Urinary bladder (tissue), 4 donors: ENCODE measurements at places on chromosomes 11 and 22. TPM values are rescaled to one million over a fixed set of nuclear protein-coding genes. Genes with fewer than 3 reads are reported as not detected.

Gene APOBEC3F
- 4.4 TPM for polyA plus RNA-seq

Gene GRAP2
- polyA plus RNA-seq: 1.7 TPM

Gene EMID1
- polyA plus RNA-seq: 7.0 TPM

Gene CSF2RB
- polyA plus RNA-seq: 4.1 TPM

Gene OPCML
- 0.06 TPM for polyA plus RNA-seq

Gene GPR83
- 0.08 TPM for polyA plus RNA-seq

Gene SAA4
- 0.54 TPM for polyA plus RNA-seq

Gene SERHL2
- 4.3 TPM for polyA plus RNA-seq

Gene SCN4B
- polyA plus RNA-seq: 5.5 TPM

Gene GLYATL2
- polyA plus RNA-seq: 0.35 TPM

Gene C11orf16
- not detected for polyA plus RNA-seq

Gene RPS6KA4
- 32.7 TPM for polyA plus RNA-seq

Gene UPB1
- polyA plus RNA-seq: 0.14 TPM

Gene GAL
- polyA plus RNA-seq: 8.7 TPM

Gene CYB5R2
- polyA plus RNA-seq: 17.7 TPM

Gene SLC22A8
- polyA plus RNA-seq: not detected

Gene SPINDOC
- 19.0 TPM for polyA plus RNA-seq

Gene TMEM191B
- 0.60 TPM for polyA plus RNA-seq

Gene TRIM34
- polyA plus RNA-seq: 6.1 TPM

Gene LMO2
- 17.0 TPM for polyA plus RNA-seq

Gene OR8J1
- not detected for polyA plus RNA-seq

Gene PDGFB
- 12.3 TPM for polyA plus RNA-seq

Gene OR10S1
- polyA plus RNA-seq: not detected

Gene SMIM38
- 0.46 TPM for polyA plus RNA-seq

Gene RIBC2
- 0.51 TPM for polyA plus RNA-seq

Gene MAPK8IP2
- polyA plus RNA-seq: 1.6 TPM

Gene TTC28
- 15.9 TPM for polyA plus RNA-seq

Gene ACRV1
- 0.08 TPM for polyA plus RNA-seq

Gene DDIAS
- polyA plus RNA-seq: 0.84 TPM

Gene BAIAP2L2
- polyA plus RNA-seq: 0.42 TPM

Gene RPL3
- 4,002 TPM for polyA plus RNA-seq

Gene CASP12
- 0.95 TPM for polyA plus RNA-seq

Gene OR5AN1
- not detected for polyA plus RNA-seq

Gene SYT12
- 0.20 TPM for polyA plus RNA-seq

Gene LSP1
- 160 TPM for polyA plus RNA-seq

Gene MRGPRX3
- polyA plus RNA-seq: not detected

Gene KCNJ5
- 0.11 TPM for polyA plus RNA-seq

Gene OR52N4
- polyA plus RNA-seq: 0.20 TPM

Gene OR8A1
- polyA plus RNA-seq: not detected

Gene WBP2NL
- 0.98 TPM for polyA plus RNA-seq

Gene MUC5AC
- not detected for polyA plus RNA-seq

Gene SLC17A6
- polyA plus RNA-seq: not detected

Gene JAM3
- polyA plus RNA-seq: 61.1 TPM

Gene FOLR1
- 0.18 TPM for polyA plus RNA-seq

Gene CLCF1
- polyA plus RNA-seq: 9.2 TPM

Gene FAM227A
- 0.48 TPM for polyA plus RNA-seq

Gene PLAAT3
- polyA plus RNA-seq: 61.2 TPM

Gene TM7SF2
- polyA plus RNA-seq: 12.1 TPM

Gene DNAJB7
- polyA plus RNA-seq: not detected

Gene IL17REL
- polyA plus RNA-seq: 0.01 TPM

Gene SCGB1A1
- not detected for polyA plus RNA-seq
